ENCODE measurements at places on chromosomes 5 and 9.

DNA sequence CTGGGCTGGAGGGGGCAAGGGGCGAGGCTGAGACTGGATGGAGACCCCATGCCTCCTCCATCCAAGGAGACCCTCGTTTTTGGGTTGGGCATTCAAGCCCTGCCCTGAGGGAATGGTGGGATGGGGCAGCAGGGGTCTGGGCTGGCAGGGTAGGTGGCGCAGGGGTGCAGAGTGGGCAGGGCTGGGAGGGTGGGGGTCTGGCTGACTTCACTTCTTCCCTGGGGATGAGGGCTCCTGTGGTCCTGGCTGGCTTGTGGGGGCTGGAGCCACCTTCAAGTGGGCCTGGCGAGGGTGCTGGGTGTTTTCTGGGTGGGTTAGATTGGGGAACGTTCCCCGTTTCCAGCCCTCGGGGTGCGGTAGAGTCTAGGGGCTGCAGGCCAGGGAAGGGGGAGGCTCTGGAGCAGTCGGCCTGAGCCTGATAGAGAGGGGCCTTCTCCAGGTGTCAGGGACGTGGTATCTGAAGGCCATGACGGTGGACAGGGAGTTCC, 412 bp downstream of the LCN1 start:
- no peak for DNase-seq

DNA sequence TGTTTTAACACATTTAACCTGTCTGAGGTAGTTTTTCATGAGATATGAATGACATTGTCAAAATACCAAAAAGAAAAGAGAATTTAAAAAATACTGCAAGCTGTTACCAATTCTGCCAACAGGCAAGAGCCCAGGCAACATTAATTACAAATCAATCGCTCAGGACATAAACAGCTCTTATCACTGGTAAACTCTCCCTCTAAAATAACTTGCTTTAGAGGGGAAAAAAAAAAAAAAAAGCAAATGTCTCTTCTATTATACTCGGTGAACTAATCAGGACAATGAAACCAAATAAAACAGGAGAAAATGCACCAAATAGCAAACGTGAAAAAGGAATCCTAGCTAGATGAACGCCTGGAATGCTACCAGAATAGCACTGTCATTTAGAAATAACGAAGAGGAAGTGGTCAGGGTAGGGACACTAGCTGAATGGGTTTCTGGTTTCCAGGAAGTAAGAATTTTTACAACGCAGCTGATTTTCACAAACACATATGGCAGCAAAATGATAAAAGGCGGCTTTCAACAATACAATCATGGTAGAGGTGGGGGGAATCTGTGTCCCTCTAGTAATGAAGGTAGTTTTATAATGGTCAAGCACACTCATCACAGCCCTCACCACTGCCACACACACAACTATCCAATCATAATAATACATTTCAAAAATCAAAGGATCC, 94.9 kb downstream of the DENND1A start:
- DNase-seq, result peak; percentile 70

GRCh38 chr5:178372142-178372571, 139.6 kb upstream of the PHYKPL start:
- DNase-seq, result no peak

DNA sequence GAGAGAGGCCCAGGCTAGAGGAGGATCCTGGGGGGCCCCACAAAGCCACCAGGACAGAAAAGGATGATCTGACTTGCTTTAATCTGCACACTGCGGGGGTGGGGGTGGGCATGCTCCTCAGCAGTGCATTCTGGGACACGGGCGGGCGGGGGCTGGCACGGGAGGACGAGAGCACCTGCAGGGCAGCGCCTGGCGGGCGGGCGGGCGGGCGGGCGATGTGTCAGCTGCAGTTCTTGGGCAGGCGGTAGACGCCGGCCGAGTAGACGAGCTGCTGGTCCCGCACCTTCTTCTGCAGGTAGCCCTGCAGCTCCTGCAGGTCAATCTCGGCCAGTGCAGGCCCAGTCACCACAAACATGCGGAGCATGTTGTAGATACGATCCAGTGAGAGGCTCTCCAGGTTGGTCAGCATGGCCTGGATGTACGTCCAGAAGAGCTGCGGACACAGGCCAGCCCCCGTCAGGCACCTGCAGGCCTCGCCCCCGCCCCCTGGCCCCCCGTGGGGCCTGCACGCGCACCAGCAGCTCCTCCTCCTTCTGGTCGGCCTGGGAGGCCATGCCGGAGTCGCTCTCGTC, 3.0 kb upstream of the TMEM210 start:
- no peak for DNase-seq

- DNase-seq, result no peak
Measured at GRCh38 chr5:132243366-132243977, 14.0 kb upstream of the PDLIM4 start.

GRCh38 chr5:142817949-142818431, 47.8 kb downstream of the ARHGAP26 start:
- DNase-seq, result no peak

- DNase-seq, result no peak
Measured at GRCh38 chr5:156678484-156678883, 171.6 kb upstream of the PPP1R2B start.

GRCh38 chr5:144468571-144468970, 297.9 kb downstream of the KCTD16 start:
- no peak for DNase-seq

DNA sequence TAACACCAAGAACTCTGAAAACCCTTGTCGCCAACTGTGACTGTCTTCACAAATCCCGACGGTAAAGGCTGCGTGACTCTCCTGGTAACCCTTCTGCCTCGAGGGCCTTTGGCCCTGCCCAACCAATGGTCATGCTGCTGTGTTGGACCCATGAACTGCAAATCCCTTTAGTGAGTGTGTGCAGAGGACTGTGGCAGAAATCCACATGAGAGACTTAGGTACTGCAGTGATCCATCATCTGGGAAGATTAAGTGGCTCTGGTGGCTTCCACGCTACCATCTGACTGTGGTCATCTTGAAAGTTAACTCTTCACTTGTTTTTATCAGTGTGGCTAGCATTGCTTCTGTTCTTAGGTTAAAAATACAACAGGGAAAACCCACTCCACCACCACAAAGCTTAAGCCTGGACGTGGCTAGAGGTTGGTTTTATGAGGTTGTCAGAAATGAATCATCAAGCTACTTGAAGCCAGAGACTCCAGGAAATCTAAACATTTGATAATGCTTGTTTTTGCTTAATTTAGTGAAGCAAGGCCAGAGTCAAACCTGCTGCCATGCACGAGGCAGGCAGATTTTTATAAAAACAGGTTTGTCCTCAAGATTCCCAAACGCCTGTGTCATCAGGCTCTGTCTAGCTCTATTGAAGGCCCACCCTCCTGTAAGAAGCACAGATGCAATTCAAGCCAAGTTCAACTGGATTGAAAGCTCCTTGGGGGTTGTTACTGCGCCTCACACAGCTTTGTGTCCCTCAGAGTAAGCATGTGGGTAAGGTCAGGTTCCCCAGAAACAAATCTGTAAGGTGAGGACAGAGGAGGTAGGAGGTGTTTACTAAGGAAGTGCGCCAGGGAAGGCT, 52.7 kb upstream of the ERCC6L2 start:
- no peak for DNase-seq

GRCh38 chr9:134444038-134444315, 117.7 kb downstream of the RXRA start:
- DNase-seq, result no peak

DNA sequence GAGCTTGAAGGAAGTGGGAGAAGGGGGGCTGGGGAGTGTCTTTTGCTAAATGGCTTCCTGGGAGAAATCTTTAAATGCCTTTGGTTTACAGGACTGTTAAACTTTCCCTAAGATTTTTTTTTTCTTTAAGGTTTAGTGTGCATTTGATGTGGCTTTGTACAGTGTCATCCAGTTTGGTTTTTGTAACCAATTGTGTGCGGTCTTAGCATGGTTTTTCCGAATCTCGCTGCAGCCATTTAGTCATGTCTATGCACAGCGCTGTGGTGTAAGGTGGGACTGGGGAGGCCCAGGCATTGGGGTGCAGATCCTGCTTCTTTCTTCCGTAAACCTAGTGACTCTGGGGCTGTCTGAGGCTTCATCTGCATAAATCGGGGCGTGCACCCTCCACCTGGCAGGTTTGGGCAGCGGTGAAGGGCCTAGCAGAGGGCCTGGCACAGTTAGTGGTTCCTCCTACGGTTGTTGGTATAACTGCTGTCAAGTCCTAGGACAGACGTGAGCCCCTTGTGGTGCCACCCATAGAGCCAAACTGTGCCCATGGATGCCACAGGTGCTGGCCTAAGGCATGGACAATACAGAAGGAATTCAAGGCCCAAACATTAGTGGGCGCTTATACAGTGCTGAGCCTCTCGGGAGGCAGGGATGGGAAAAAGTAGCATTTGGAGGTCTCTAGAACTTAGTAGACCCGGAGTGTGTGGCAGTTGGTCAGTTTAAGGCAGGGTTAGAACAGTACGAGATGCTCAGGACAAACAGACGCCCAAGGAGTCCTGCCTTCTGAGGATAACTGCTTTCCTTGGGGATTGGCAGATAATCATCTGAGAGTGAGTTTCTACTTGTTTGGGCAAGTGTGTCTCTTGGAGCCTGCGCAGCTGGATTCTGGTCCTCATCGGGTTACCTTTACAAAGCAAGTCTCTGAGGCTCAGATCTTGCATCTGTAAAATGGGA, 1.5 kb downstream of the PRRC2B start:
- DNase-seq, result peak; percentile 35

- no peak for DNase-seq
Measured at GRCh38 chr9:131499254-131499767, 3.4 kb upstream of the POMT1 start.

GRCh38 chr5:35282810-35283209, 52.5 kb upstream of the PRLR start:
- no peak for DNase-seq

GRCh38 chr5:62896121-62896893, 317.7 kb downstream of the LRRC70 start:
- no peak for DNase-seq

DNA sequence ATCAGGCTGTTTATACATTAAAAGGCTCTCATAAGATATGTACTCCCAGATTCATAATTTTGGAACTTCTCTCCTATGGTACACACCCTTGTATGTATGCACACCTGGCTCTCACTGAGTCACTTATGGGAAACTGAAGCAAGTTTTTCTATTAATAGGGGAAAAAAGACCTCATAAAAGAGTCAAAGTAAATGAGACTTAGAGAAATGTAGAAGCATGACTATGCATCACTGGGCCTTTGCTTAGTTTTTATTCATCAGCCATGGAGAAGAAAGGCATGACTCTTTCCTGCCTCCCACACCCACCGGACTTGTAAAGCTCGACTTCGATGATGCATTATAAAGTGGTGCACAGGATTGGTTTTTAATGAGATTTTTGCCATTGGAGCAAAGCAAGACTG, 28.2 kb downstream of the MTAP start:
- no peak for DNase-seq

- no peak for DNase-seq
Measured at GRCh38 chr5:133257977-133258376, 206.2 kb downstream of the HSPA4 start.

- DNase-seq, result no peak
Measured at GRCh38 chr5:91373006-91373405, 10.1 kb downstream of the ARRDC3 start.

DNA sequence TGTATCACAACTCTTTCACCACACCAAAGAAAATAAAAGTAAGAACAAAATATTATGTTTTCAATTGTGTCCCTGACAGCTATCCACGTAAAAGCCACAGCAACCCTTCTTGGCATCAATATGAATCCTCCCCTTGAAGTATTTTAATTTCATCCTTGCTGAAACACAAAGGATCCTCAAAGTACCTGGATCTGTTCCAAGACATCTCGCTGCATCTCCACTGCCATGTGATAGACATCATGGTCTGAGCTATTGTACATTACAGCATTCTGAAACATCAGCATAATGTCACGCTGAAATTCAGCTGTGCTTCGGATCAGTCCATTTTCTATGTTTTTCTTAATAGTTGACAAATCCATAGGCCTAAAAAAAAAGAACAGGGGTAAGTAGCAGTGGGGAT, 17.7 kb downstream of the BRD8 start:
- DNase-seq, result no peak

GRCh38 chr5:3659907-3660306, 64.3 kb downstream of the IRX1 start:
- DNase-seq, result no peak

Measured in KBM-7 (cell line).